ENCODE measurements at places on chromosomes 2 and 18.
A peak's percentile ranks its signal among the peaks of the same experiment; 100 is the strongest.

DNA sequence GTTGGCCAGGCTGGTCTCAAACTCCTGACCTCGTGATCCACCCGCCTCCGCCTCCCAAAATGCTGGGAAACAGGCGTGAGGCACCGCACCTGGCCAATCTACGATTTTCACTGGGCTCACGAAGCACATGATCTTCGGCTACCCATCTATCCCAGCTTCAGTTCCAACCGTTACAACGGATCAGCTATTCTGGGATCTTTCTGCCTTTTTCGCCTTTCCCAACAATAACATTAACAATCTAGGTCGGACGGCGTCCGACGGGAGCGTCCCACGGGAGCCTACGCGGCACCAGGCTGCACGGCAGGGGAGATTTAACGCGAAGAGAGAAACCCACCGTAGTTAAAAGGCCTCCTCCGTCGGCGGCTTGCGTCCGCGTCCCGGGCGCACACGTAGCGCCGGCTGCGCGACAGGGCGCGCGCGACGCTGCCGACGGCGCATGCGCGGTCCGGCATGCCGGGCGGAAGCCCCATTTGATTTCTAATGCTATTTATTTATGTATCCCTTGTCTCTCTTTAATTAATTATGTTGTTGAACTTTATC lies at the start of gene MSL3B:
Gene MSL3B (minus strand): TSS at position 394 of the 540 bp plus-strand sequence.
- DNase-seq, result peak; percentile 63

DNA sequence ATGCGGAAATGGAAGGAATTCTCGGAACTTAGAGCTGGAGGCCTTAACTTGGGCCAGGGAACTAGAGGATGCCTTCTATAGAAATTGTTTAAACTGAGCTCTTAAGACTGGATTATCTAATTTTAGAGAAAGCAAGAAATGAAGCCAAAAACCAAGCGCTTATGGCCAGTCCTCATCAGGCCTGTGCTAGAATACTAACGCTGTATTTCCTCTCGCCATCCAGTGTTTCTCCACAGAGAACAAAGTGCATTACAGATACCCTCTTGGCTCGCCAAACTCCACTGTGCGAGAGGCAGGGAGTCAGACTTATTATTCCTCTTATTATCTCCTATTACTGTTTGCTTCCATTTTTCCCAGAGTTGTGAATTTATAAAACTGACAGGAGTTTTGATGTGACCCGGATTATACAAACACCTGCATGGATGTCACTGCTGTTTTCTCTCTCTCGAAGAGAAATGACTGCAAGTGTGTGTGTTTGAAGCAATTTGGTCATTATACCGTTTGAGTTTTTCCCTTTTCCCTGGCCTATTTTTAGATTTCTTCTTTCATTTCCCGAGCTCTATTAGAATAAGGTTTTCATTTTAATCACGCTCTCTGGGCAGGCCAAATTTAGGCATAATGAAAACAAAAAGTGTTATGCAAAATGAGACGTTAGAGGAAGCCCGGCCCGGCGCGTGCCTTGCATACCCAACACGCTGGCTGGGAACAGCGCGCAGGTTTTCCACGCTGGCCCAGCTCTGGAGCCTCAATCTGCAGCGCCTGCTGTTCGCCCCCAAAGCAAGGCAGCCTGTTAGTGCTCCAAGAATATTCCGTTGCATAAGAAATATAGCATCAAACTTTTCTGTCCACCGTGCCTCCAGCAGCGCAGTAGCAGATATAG lies 103.3 kb downstream of the ALK start:
- no peak for DNase-seq

DNA sequence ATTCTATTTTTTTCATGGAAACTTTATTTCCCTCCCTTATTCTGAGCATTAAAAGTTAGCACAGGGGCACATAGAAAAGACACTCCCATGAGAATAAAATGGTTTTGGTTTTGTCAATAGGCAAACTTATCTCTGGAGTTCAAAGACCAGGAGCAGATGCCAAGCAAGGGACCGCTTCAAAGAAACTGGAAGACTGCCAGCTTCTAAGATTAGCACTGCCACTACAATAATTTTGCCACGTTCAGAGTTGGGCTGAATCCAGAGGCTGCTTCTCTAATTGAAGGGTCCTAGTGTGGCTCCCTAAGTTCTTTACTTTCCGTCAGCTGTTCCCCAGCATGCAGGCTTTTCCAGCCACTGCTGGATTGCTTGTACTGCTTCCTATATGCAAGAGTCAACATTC lies 681.0 kb upstream of the GCFC2 start:
- DNase-seq, result no peak

DNA sequence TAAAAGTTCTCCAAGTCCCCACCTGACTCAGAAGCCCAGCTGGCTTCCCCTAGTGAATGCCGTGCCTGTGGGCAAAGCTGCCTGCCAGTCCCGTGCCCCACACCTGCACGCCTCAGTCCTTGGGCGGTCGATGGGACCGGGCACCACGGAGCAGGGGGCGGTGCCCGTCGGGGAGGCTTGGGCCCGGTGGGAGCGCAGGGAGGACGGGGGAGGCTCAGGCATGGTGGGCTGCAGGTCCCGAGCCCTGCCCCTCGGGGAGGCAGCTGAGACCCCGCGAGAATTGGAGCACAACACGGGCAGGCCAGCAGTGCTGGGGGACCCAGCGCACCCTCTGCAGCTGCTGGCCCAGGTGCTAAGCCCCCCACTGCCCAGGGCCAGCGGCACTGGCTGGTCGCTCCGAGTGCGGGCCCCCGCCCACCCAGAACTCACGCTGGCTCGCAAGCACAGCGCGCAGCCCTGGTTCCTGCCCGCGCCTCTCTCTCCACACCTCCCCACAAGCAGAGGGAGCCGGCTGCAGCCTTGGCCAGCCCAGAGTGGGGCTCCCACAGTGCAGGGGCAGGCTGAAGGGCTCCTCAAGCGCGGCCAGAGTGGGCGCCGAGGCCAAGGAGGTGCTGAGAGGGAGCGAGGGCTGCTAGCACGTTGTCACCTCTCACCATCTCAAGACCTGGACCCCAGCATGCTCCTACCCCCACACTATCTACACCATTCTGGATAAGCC lies 215.5 kb downstream of the TNS1 start:
- DNase-seq, result no peak

DNA sequence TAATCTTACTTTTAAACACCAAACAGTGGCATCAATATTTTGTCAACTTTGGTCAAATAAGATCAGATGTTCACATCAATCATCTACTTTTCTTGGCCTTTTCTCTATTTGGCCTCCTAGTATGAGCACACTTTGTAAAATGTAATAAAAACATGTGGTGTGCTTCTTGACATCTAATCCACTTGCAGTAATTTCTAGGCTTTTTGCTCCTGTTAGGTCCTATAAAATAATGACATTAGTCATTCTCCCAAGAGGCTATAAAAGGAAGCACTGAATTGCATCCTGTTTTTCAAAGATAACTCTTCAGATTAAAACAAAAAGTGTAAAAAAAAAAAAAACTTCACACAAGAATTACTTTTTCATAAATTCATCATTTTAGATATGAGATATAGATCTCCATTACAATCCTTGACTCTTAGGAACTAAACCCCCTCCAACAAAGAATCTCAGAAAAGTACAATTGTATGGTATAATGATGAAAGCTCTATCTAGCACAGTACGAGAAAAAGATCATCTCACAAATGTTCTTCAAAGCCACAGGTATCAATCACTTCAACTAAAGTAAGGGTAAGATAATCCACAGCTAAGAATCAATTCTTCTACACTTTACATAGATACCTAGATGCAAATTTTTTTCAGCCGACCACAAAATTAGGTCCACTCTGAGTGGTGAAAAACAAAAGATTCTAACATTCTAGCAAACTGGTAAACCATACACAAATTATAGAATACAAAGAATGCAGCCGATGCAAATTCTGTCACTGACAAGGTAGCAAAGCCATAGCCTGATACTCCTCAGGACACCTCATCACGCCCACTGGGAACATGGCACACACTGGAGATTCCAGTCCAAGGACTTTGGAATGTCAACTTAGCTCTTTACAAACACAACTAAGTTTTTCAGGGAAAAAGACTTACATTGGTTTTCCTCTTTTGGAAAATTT lies 2.7 kb downstream of the BCL2 start:
- DNase-seq, result no peak

DNA sequence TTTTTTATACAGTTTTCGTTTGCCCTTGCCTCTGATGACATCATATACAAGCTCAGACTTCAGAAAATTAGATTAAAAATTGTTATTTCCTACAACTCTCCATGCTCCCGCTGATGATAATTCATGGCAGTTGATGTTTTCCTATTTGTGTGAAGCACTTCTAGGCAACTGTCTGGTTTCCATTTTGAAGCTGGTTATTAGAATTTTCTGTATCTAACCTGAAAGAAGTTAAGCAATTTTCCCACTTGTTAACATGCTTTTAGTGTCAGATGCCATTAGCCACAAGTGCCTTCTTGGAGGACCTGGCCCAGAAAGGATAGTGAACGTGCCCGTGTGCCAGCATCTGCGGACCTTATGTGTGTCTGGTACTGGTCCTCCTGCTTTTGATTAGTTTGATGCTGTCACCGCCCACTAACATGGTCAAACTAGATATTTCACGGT lies 347.6 kb upstream of the RAB12 start:
- no peak for DNase-seq

DNA sequence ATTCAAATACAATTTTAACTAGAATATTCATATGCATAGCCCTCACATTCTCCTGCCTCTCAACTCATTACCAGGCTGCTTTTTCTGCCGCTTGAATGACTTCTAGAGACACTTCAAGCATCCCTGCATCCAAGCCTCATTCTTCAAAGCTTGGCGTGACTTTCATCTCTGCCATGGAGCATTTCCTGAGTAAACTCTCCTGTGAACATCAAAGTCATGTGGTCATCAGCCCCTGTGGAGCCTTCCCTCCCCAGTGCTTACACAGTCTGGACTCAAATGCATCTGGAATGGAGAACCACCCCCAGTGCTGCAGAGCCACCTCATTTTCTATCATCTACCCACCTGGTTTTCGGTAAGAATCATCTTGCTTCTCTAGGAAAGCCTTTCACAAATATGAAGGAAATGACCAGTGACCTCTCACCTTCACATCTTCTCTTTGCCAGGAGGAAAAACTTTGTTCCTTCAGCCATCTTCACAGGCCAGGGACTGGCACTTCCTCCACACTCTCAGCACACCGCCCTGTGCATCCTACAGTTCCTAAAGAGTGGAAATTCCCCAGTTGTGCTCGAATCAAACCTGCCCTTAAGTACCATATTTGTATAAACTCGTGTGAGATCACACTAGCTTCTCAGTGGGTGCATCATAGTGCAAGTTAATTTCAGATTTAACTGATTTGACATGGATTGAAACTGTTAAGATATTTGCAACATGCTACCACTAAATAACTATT lies 116.4 kb downstream of the COL6A3 start:
- no peak for DNase-seq

- DNase-seq, result no peak
These were observed 368.7 kb downstream of the SLC4A3 start for GRCh38 chr2:219995991-219996765.

DNA sequence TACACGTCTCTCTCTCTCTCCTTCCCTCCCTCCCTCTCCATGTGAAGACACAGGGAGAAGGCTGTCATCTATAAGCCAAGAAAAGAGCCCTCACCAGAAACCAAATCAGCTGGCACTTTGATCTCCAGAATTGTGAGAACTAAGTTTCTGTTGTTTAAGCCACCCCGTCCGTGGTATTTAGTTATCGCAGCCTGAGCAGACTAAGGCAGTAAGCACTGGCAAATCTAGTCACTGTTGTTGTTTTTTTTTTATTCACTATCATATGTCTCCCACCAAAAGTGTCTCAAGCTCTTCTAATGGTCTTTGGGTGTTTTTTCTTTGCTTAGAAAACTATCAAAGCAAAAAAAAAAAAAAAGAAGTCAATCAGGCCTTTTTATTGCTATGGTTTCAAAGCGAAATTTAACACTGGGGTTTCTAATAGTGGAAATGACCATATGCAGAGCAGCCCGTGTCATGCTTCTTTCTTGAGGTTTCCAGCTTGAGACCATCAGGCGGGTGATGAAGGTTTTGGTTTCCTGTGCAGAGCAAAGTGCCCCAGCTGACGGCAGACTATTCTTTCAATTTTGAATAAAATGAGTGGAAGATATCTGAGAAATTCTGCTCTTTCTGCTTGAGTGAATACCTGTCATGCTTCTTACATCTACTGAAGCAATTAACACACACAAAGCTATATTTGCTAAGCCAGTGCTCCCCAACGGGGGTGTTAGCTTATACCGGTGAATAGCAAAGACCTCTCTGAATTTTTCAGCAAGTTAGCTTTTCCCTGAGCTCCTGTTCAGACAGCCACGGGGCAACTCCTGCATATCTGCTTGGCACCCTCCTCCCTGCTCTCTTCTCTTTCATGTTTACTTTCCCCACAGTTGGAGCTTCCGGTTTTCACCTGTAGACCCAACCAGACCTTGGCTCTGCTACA lies 394.1 kb upstream of the ATP5MC3 start:
- no peak for DNase-seq

GRCh38 chr2:62144689-62145477 lies 51.0 kb upstream of the B3GNT2 start:
- no peak for DNase-seq

GRCh38 chr2:111923276-111923804 lies 24.9 kb downstream of the MERTK start:
- DNase-seq, result no peak

DNA sequence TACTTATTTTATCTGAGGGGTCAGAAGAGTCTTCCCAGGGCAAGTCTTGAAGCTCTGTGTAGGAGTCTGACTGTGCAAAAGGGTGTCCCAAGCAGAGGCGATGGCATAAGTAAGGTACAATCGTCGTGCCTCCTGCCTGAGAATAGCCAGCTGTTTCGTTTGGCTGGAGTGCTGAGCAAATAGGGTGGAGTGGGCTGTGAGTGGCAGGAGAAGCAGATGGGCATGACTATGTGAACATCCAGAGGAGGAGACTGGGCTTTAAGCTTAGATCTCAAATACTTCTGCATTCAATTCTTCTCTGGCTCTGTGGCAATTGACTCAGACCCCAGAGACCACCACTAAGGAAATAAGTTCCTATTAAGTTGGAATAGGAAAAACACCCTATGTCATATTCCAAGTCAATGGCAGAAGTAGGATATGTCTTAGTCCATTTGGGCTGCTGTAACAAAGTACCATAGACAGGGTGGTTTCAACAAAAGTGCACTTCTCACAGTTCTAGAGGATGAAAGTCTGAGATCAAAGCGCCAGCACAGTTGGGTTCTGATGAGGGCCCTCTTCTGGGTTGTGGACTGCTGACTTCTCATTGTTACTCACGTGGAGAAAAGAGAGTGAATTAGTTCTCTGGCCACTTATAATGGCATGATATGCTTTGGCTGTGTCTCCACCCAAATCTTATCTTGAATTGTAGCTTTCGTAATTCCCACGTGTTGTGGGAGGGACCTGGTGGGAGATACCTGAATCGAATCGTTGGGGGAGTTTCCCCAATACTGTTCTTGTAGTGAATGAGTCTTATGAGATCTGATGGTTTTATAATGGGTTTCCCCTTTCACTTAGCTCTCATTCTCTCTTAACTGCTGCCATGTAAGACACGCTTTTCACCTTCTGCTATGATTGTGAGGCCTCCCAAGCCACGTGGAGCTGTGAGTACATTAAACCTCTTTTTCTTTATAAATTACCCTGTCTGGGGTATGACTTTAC lies 120.2 kb downstream of the LPIN1 start:
- no peak for DNase-seq

GRCh38 chr2:59184276-59185020 lies 943.3 kb upstream of the FANCL start:
- no peak for DNase-seq

Data from activated CD4-positive, alpha-beta memory T cell treated with anti-CD3 and anti-CD28 coated beads, Interleukin-2, amount 10 ng/mL, durations not matched to agents 7 days and 5 days (primary cell).